ENCODE measurements at places on chromosomes 11 and 22.

GRCh38 chr11:121890377-121890776, 225.6 kb downstream of the BLID start:
- no peak for DNase-seq

GRCh38 chr11:70757241-70757640, 358.9 kb downstream of the CTTN start:
- DNase-seq = no peak

DNA sequence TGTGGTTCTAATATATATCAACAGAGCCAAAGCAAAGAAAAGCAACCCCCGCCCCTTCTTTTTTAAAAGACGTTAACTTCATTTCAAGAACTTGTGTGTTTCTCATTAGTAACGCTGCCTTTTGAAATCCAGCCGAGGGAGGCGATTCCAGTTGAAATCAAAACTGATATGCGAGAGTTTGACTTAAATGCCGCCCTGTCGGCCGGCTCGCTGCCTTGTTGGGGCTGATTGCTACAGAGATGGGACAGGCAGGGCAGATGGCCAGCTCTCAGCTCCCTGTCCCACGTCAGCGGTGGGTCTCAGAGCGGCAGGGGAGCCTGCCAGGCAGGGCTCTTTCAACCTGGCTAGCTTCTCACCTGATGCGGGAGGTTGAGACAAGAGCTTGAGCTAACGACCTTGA, 51.9 kb upstream of the ALX4 start:
- no peak for DNase-seq

- DNase-seq = no peak
Observed at GRCh38 chr22:41818596-41818995, 14.3 kb upstream of the SREBF2 start.

GRCh38 chr11:134532131-134532920, 120.3 kb upstream of the B3GAT1 start:
- DNase-seq = no peak

DNA sequence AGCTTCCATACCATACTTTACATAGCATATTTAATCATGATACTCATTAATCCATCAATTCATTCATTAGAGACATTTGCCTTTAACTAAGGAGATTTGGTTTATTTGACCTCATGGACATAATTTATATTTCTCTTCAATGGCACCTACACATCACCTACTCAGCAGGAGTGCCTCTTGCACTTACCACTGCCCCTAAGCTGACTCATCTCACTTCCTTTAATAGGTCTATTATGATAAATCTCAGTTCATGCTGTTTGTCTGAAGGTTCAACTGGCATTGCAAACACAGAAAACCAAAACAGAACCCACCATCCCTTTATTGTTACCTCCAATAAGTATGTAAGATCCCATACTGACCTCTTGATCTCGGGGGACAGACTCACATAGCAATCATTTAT, 186.7 kb downstream of the LUZP2 start:
- DNase-seq = no peak

- DNase-seq = peak; percentile 62
Observed at GRCh38 chr11:65625628-65626342, 10.2 kb downstream of the PCNX3 start.

- no peak for DNase-seq
Observed at GRCh38 chr11:77479746-77480352, 6.0 kb upstream of the PAK1 start.

- DNase-seq = no peak
Observed at GRCh38 chr11:32437495-32438345, 2.4 kb upstream of the WT1 start.

GRCh38 chr11:33413301-33413700, 156.1 kb downstream of the HIPK3 start:
- DNase-seq = no peak

- DNase-seq = peak; percentile 26
Observed at GRCh38 chr11:32297611-32298011, 137.7 kb downstream of the WT1 start.

DNA sequence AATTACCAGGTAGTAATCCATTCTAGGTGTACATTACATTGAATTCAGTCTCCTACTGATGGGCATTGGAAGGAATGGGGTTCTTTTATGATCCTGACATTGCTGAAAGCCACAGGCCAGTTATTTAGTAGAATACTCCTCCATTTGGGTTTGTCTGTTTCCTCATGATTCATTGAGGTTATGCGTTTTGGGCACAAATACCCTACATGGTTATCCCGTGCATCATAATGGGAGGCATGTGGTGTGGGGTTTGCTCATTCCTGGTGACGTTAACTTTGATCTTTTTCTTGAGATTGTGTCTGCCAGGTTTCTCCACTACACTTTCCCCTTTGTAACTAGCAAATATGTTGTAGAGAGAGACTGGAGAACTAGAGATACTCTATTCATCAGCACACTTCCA, 5.5 kb downstream of the FOLR3 start:
- no peak for DNase-seq

- DNase-seq = no peak
Observed at GRCh38 chr22:49833340-49834007, 5.8 kb upstream of the BRD1 start.

GRCh38 chr11:111718436-111718835, 47.8 kb downstream of the PPP2R1B start:
- DNase-seq = no peak

- DNase-seq = no peak
Observed at GRCh38 chr11:76850815-76851214, 9.9 kb upstream of the ACER3 start.

DNA sequence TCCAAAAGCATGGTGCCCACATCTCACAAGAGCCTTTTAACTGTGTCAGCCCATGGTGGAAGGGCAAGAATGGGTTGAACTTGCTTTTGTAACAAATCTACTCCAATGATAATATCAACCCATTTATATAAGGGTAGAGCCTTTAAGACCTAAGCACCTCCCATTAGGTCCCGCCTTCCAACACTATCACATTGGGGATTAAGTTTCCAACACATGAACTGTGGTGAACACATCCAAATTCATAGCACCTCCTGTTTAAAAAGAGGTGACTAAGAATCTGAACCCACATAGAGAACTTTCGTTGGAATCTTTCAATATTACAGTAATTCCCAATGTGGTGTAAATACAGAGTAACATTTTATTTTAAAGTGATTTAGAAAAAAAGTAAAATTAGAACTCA, 9.2 kb upstream of the CNTF start:
- no peak for DNase-seq

DNA sequence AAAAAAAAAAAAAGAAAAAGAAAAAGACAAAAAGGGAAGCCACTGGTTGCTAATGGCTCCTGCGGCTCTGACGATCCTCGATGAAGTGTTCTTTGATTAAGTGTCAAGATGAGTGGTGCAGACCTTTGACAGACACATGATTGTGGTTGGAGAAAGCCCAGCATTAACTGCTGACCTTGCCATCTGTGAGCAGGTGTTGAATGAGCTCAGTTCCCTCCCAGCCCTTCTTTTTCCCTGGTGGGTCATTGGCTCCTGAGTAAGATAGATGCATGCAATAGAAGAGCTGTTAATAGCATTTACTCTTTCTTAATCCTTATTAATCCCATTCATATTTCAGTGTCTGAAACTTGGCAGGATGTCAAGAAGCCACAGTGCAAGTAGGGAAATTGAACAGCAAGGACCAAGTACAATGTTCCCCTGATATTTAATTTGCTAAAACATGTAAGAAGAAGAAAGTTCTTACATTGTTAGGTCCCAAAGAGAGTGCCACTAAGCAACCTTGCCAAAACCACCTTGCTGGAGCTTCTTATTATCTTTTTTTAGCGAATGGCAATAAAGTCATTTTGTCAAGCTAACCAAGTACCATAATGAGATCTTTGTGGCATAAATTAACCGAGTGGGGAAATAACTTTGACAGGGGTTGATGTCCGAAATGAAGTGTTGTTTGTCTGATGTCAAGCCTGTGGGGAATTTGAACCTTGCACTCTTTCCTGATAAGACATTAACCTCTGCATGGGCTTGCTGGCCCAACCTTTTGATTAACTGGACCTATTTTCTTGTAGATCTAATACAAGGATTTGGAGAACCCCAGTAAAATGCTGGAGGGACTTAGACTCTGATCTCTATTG, 113.7 kb downstream of the PTPRJ start:
- DNase-seq = no peak

GRCh38 chr11:69123593-69124545, 31.9 kb upstream of the SMIM38 start:
- DNase-seq = no peak

GRCh38 chr11:108253176-108253575, 30.3 kb downstream of the ATM start:
- DNase-seq = no peak

GRCh38 chr11:2131371-2132236, 7.6 kb downstream of the IGF2 start:
- no peak for DNase-seq

GRCh38 chr11:72379384-72380131, 54.8 kb downstream of the CLPB start:
- DNase-seq = no peak

DNA sequence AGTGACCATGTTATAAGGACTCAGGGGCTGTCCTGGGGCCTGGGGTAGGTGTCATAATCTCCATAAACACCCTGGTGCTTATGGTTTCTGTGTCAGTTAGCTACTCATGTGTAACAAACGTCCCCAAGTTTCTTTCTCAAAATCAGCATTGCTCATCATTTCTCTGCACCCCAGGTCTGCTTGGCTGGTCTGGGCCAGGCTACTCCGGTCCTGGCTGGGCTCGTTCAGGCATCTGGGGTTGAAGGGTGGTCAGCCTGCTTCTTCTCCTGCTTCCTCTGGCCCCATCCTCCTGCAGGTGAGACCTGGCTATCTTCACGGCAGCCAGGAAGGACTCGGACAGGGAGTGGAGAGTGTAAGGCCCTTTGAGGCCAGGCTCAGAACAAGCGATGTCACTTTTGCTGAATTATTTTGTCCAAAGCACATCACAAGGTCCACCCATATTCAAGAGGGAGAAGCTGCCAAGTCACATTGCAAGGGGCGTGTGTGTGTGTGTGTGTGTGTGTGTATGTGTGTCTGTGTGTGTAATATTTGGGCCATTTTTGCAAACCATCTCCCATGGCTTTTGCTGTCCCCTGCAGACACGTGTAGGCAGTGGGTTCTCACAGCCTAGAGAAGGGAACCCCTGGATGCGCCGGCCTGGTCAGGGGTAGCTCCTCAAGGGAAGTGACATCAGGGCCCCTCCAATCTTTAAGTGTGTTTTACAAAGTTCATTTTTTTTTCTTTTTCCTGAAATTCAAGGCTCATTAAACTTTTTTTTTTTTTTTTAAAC, 535.8 kb downstream of the TBC1D22A start:
- no peak for DNase-seq

GRCh38 chr11:122270535-122270934, 154.5 kb upstream of the BLID start:
- DNase-seq = no peak

GRCh38 chr11:44788536-44789261, 61.9 kb downstream of the TSPAN18 start:
- no peak for DNase-seq

DNA sequence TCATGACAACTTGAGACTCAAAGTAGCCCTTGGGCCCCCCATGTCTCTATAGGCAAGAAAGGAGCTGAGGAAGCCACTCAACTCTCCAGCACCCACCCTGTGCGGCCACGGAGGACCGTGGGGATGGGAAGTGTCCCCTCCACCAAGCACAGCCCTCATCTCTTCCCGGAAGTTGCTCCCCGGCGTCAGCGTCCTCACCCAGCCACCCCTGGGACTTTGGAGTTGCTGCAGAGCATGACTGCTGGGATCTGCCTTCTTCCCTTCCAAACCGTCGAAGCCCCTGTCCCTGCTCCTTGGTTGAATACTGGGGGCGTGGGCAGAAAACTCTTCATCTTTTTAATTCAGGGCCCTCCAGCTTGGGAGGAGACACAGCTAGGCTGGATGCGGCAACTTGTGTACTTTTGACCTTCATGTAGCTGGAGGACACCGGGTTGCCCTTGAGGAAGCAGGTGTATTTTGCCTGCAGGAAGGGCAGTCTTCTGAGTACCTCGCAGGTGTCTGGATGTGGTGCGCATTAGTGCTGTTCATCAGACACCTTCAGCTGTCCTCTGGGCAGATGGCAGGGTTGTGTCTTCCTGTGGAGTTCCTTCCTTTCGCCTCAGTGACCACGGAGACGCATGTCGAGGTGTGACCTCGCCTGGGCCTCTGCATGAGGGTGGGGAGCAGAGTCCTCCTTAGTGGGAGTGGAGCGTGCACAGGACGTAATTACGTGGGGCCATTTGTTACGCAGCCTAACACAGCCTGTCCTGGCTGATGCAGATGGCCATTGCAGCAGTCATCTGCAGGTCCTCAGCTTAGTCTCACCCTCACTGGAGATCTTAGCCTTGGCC, 12.2 kb upstream of the IFITM3 start:
- no peak for DNase-seq

DNA sequence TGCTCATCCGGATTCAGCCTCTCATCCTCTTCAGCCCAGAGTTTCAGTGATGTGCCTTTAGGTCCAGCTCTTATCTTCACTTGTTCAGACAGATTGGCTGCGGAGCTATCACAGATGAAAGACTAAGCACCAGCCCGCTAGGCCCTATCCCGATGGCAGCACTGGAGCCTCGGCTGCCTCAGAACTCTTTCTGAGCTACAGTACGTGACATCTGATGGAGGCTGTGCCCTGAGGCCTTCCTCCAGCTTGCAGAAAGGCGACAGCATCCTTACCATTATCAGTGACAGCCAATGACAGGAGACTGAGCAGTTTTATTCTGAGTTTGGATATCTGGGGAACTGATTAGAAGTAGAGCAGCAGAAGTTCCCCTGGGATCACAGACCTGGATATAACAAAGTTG, 4.0 kb downstream of the OR8B8 start:
- no peak for DNase-seq

- peak; percentile 40 for DNase-seq
Observed at GRCh38 chr11:11028017-11028692, 170.3 kb upstream of the ZBED5 start.
